ENCODE measurements at places on chromosomes 3 and 15.

DNA sequence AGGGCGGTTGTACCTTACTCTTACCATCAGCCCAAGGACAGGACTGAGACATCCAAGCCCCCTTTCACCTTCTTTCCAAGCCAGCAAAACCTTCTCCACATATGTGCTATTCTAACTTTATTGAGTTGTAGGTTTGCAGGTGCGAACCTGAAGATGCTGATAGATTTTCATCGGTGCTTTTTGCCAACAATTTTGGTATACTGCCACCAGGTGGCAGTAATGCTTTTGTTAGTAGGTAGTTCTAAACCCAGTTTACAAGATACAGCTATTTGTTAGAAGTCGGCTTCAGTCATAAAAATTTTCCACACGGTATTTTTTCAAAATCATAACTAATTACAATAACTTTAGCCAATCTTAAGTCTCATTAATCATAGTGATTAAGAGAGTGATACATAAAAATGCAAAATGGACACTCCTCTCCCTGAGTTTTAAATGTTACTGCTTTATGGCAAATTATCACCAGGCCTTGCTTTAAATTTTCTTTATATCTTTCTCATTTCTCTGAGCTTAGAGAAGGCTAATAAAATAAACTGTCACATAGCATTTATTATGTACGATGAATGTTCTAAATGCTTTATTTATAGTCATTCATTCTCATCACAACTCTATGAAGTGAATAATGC lies 636 bp downstream of the TBC1D21 start:
- peak; percentile 16 for DNase-seq

DNA sequence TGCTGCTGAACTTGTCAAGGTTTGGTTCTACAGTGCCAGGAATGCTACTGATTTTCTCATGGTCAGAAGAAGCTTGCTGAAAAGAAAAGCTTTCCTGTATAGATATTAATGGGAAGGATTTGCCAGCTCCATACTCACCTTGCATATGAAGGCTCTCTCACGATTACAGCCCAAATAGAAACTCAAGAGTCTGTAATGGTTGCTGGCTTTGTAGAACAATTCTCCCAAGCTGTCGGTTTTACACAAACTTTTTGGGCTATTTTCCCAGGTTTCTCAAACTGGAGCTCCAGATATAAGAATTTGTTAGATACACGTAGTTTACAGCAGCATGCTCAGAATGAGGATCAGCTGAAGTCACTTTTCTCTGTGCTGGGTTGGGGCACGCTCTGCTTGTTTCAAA lies 30.1 kb upstream of the LRRC3B start:
- no peak for DNase-seq

DNA sequence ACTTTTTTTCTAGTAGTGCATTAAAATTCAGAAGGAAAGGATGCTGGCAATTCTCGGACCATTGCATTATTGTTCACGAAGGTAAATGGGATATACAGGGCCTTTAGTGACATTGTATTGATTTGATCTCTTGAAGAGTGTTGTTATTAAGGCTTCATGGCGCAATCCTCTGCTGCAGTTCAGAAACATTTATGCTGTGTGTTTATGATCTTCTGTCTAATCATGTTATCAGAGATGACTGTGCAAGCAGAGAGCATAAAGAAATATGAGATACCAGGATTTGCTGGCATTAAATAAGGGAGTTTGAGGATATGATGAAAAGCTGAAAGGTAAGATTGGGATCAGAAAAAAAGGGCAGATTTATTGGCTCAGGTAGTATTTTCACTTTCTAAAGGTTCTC lies 180.6 kb downstream of the EPHA6 start:
- no peak for DNase-seq

DNA sequence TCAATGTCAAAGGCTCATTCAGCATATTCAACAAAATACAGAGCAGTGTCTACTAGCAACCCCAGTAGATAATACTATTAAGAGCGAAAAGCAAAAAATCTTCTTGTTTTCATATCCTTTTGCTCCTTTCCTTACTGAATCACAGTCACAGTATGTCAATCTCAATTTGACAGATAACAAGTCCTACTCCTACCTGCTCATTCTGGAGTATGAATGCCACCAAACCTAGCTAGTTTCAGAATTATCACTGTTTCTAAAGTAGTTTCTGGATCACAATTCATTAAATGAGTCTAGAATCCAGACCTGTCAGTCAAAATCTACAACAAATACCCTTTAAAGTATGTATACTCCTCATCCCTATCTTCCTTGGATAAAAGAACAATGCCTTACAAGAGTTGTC lies 51.5 kb downstream of the MKRN2 start:
- DNase-seq, result no peak

- DNase-seq, result no peak
These were observed 875.4 kb downstream of the ROBO2 start for GRCh38 chr3:77915336-77915735.
